ENCODE measurements at places on chromosomes 3 and 15.

DNA sequence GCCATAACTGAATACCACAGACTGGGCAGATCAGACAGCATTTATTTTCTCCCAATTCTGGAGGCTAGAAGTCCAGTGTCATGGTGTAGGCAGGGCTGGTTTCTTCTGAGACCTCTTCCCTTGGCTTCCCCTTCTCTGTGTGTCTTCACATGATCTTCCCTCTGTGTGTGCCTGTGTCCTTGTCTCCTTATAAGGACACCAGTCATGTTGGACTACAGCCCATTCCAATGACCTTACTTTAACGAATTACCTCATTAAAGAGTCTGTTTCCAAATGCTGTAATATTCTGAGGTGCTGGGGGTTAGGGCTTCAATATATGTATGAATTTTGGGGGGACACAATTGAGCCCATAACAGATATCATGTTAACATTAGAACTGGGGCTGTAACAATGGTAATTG lies 13.3 kb upstream of the RARRES1 start:
- DNase-seq, result no peak

- DNase-seq, result no peak
Measured at GRCh38 chr3:34388830-34389229, 590.4 kb downstream of the PDCD6IP start.

GRCh38 chr3:178001670-178002101 lies 534.5 kb upstream of the KCNMB2 start:
- DNase-seq, result no peak

DNA sequence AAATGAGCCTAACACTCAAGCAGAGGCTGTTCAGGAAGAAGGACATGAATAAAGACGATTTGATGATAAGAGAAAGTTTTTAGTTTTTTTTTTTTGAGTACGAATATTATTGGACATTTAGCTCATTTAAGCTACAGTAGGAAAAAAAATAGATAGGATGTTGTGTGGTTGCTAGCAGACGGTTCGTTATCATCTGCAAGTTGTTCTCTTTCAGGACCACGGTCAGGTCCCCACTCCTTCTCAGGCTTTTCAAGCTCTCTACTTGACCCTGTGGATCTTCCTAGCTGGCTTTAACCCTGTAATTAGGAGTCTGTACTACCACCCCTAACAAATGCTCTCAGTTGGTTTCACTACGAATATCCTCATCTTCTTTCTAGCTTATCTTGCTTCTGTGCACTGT lies 1.1 kb downstream of the KCNH8 start:
- DNase-seq, result no peak

- DNase-seq, result no peak
Measured at GRCh38 chr15:91853948-91854638, 585 bp downstream of the SLCO3A1 start.

DNA sequence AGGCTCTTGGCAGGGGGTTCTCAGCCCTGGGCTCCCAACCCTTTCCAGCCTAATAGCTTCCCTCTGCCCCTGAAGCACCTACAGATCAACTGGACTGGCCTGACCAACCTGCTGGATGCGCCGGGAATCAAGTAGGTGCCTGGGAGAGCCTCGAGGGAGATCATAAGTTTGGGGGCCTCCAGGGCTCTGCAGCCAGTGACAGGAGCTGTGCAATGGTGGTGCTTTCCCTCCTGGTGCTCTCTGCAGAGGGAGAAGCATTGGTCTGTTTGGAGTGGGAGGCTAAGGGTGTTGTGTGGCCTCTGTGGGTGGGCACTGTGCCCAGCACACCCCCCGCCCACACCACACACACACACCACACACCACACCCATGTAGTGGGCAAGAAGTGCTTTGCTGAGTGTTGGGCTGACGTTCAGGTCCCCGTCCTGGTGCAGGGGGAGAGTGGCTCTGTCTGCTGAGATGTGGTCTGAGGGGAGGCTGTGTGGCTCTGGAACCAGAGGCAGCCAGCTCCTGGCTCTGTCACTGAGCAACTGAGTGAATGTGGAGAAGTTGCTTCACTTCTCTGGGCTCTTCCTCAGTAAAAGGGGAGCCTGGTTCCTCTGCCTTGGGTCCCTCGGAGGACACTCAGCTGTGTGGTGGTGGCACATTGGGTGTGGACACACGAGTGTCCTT lies 26.3 kb downstream of the ESYT3 start:
- no peak for DNase-seq

GRCh38 chr3:137199678-137200077 lies 241.9 kb downstream of the IL20RB start:
- DNase-seq, result no peak

DNA sequence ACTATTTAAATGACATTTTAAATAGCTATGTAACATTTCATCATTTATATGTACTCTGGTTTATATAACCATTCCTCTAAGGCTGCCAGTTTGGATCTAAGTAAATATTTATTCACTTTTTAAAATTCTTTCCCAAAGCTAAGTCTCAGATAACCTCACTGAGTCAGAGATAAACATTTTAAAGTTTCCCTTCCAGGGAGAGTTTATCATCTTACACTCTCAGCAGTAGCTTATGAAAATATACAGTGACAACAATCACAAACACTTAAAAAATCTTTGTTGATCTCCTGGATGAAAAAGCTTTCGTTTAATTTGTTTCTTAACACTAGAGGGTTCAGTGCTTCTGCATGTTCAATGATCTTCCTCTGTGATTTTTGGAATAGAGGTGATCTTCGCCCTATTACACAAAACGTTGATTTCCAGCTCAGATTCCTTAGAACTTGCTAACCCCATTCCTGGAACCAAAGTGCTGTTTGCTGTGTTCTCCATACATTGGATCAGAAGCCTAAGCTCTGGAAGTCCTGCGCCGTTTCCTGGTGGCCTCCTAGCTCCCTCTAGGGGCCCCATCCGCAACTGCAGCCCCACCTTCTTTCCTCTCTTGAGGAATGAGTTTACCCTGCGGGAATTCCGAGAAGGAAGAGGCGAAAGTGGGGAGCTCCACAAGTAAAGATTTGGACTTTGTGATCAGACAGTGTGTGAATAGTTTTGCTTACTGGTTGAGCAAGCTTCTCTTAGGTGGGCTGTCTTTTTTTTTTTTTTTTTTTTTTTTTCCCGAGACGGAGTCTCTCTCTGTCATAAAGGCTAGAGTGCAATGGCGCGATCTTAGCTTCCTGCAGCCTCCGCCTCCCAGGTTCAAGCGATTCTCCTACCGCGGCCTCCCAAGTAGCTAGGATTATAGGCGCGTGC lies 29.3 kb upstream of the SACM1L start:
- peak; percentile 59 for DNase-seq

DNA sequence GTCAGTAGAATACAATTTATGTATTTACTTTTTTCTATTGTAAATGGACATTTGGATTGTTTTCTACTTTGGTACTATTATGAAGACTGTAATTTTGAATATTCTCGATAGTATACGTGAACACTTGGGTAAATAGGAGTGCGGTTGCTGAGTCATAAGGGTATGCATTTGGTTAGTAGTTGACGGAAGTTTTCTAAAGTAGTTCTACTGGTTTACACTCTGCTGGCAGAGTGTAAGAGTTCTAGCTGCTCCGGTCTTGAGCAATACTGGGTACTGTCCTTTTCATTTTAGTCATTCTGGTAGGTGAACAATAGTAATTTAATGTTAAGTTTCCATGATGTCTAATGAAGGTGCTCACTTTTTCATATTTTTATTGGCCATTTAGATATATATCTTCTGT lies 70.0 kb downstream of the MEF2A start:
- DNase-seq, result no peak

- no peak for DNase-seq
Measured at GRCh38 chr15:92117261-92117731, 263.8 kb downstream of the SLCO3A1 start.

GRCh38 chr3:114439284-114439683 lies 145.5 kb downstream of the TIGIT start:
- DNase-seq, result no peak

GRCh38 chr3:114112696-114113095 lies 56.2 kb downstream of the QTRT2 start:
- no peak for DNase-seq

GRCh38 chr15:43808960-43809678 lies 8.7 kb downstream of the HYPK start:
- no peak for DNase-seq

DNA sequence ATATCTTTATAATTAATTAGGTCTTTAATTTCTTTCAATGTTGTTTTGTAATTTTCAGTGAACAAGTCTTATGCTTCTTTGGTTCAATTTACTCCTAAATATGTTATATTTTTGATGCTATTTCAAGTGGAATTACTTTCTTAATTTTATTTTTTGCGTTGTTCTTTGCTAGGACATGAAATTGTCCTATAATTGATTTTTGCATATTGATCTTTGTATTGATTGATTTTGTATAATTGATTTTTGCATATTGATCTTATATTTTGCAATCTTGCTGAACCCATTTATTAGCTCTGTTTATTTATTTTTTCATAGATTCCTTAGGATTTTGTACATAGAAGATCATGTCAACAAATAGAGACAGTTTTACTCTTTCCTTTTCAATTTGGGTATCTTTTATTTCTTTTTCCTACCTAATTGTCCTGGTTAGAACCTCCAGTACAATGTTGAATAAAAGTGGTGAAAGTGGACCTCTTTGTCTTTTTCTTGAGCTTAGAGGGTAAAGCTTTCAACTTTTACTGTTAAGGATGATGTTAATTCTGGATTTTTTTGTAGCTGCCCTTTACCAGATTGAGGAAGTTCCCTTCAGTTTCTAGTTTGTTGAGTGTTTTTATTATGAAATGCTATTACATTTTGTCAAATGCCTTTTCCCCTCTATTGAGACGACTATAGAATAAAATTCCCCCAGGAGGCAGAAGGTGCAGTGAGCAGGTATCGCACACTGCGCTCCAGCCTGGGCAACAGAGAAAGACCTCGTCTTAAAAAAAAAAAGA lies 36.8 kb upstream of the CCDC50 start:
- DNase-seq, result no peak

DNA sequence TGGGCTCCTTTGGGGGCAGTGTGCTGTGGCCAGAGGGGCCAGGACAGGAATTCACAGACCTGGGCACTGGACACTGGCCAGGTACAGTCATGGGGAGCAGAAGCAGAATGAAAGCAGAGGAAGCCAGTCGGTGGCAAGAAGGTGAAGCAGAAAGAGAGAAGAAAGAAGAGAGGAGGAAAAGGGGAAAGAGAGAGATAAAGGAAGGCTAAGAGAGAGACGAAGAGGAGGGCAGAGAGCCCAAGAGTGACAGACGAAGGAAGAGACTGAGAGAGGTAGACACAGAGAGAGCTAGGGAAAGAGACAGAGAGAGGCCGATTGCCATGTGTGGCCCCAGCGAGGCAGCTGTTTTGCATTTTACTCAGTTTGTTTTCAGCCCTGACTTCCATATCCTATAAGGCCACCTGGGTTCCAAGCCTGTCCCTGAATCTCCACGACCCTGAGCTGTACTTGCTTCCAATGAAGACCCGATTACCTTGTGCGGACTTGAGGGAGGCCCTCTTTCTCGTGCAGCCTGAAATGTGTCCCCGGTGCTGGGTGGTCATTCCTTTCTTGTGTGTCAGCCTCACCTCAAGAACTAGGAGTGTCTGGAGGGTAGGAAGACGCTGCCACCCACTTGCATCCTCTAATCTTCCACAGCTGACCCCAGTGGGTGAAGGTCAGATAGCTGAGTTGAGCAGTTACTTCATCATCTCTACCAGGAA lies 73.9 kb downstream of the LSM3 start:
- DNase-seq, result no peak

- DNase-seq, result peak; percentile 85
Measured at GRCh38 chr3:126357295-126358037, at the start of gene KLF15. TSS of gene KLF15 (minus strand) at chr3:126357408. CDS start at chr3:126352922, 4,486 bp downstream.

DNA sequence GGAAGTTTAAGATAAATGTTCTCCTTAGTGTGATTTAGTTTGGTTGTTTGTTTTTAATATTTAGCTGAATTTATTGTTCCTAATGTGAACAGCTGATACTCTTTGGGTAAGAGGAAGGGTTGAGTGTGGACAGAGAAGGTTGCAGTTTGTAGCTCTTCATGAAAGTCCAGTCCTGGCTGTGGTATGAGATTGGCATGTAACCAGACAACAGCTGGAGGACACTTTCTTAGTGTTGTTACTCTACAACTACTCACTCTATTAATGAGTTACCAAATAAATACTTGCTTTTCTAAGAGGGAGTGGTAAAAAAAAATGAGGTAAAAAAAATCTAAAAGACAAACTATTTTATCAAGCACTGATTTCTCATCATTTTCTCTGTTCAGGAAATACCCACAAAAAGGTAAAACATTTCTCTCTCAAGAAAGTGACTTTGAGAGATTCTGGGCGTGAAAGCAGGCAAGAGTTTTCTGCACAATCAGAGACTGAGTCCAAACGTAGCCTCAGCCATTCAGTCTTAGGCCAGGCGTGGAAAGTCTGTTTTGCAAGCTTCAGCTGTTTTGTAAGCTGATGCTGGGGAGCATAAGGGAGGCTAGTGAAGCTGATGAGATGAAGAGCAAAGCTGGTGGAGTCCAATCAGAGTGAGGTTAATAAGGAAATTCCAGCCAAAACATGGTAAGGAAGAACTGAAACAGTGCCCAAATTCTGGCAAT lies 138.5 kb upstream of the ARPP21 start:
- no peak for DNase-seq

GRCh38 chr3:194333212-194333980 lies 17.7 kb downstream of the CPN2 start:
- no peak for DNase-seq

DNA sequence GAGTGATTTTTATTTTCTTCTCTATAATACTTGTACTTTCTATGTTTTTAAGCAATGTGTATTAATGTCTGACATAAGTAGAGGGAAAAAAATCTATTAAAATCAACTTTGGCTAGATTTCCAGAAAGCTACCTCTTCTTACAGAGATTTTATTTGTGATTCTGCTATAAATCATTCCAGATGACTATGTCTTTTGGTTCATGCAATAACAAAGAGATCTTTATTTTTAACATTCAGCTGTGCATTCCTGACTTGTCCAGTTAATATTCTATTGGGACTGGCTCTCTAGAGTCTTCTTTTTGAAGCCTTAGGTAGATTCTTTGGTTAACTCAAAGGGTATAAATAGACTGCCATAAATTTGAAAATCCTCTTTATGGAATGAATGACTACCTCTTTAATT lies 74.3 kb upstream of the ARPP21 start:
- DNase-seq, result no peak

GRCh38 chr3:13210221-13210975 lies 137.2 kb upstream of the IQSEC1 start:
- no peak for DNase-seq

- DNase-seq, result no peak
Measured at GRCh38 chr3:171189394-171190080, 163.0 kb upstream of the SLC2A2 start.

DNA sequence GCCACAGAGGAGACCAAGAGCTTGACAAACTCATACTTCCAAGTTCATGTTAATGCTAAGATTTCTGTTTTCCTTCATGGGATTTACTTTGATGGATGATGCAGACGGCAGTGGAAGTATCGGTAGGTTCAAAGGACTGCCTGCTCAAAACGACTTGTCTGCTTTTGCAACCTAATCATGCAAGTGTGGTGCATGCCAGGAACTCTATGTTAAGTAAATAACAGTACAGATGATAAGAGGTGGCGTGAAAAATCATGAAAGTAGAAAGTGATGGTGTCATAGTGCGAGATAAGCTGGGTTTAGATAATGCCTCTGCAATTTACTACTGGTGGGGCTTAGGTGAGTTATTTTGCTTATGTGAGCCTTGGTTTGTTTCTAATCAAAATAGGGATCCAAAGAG lies 14.7 kb upstream of the LMCD1 start:
- no peak for DNase-seq

GRCh38 chr3:31546162-31546561 lies 13.4 kb downstream of the STT3B start:
- no peak for DNase-seq
